T-helper 17 cell (primary cell): ENCODE measurements at places on chromosomes 5 and 9.
A peak's percentile ranks its signal among the peaks of the same experiment; 100 is the strongest.

- peaks cover 70% of the 10 kb centered on the region for H3K27me3 ChIP-seq
- no peak overlapping the region for H3K27ac ChIP-seq
- no peak overlapping the region for H3K4me3 ChIP-seq
These were observed 53.5 kb upstream of the FCN1 start for GRCh38 chr9:134971196-134971595.

DNA sequence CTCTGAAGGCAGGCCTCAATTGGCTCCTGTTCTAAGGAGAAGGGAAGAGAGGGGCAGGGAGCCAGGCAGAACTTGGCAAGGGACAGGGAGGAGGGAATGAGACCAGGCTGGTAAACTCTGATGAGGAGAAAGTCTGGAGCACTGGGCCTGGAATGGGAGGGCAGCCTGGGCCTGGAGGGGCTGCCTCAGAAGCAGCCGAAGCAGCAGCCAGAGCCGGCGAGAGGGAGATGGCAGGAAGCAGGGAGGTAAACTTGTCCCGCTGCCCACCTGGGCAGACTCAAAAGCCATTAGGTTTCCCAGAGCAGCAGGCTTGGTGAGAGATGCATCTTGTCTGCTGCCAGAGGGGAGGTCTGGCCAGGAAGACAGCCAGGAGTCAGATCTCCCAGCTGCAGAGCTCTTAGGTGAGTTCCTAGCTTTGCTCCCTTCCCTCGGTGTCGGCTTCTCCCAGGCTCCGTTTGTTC, 37.0 kb upstream of the CRB2 start:
- no peak overlapping the region for H3K4me3 ChIP-seq
- no peak overlapping the region for H3K27ac ChIP-seq
- no peaks in the 10 kb centered on the region for H3K36me3 ChIP-seq
- DNase-seq = no peak
- H3K4me1 ChIP-seq = peaks cover 24% of the 10 kb centered on the region
- no peaks in the 10 kb centered on the region for H3K27me3 ChIP-seq

DNA sequence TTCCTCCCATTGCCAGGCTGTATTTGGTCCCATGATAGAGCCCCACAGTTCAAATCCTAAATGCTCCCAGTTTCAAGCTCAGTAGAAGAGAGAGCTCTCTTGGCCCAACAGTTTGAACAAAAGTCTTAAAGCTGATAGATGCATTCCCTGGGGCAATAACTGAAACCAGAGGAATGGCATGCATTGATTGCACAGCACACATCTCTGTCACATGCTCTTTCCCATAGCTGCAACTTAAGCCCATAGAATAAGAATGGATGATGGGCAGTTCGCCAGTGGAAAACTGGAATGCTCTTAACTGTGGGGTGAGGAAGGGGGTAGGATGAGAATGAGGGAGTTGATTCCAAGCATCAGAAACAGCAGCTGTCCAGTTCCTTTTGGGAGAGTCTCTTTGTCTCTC, 1942.4 kb upstream of the WWC1 start:
- no peak for DNase-seq
- H3K27me3 ChIP-seq = no peaks in the 10 kb centered on the region
- H3K27ac ChIP-seq = no peak overlapping the region
- no peaks in the 10 kb centered on the region for H3K36me3 ChIP-seq
- H3K4me3 ChIP-seq = no peak overlapping the region
- no peaks in the 10 kb centered on the region for H3K4me1 ChIP-seq

DNA sequence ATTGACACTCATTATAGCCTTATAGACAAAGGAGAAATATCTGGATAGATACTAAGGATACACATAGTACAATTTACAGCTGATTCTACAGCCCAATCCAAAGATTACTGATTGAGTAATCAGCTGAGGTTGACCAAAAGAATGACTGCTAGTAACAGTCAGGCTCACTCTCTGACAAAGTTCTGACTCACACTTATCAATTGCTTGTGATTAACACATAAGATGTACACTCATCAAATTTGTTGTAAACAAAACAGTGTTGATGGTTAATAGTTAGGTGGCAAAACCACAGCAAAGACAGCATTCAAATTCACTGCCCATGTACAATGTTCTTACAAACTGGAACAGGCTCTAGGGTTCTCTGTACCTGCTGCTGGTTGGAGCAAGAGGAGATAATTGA, 422.7 kb downstream of the TLE1 start:
- H3K27ac ChIP-seq = no peak overlapping the region
- H3K4me1 ChIP-seq = no peaks in the 10 kb centered on the region
- no peak for DNase-seq

GRCh38 chr5:177620560-177620959, 20.6 kb downstream of the B4GALT7 start:
- H3K27ac ChIP-seq = no peak overlapping the region
- peaks cover 2% of the 10 kb centered on the region for H3K4me1 ChIP-seq
- H3K36me3 ChIP-seq = peaks cover 5% of the 10 kb centered on the region
- DNase-seq = no peak

GRCh38 chr5:163303718-163304117, 133.7 kb upstream of the CCNG1 start:
- DNase-seq = no peak
- peaks cover 25% of the 10 kb centered on the region for H3K27me3 ChIP-seq
- no peaks in the 10 kb centered on the region for H3K4me1 ChIP-seq
- H3K27ac ChIP-seq = no peak overlapping the region
- H3K36me3 ChIP-seq = peaks cover 2% of the 10 kb centered on the region
- no peak overlapping the region for H3K4me3 ChIP-seq

GRCh38 chr5:60349891-60350415, 350.0 kb downstream of the DEPDC1B start:
- no peaks in the 10 kb centered on the region for H3K27me3 ChIP-seq
- no peaks in the 10 kb centered on the region for H3K36me3 ChIP-seq
- H3K4me1 ChIP-seq = no peaks in the 10 kb centered on the region
- no peak overlapping the region for H3K4me3 ChIP-seq
- no peak for DNase-seq

DNA sequence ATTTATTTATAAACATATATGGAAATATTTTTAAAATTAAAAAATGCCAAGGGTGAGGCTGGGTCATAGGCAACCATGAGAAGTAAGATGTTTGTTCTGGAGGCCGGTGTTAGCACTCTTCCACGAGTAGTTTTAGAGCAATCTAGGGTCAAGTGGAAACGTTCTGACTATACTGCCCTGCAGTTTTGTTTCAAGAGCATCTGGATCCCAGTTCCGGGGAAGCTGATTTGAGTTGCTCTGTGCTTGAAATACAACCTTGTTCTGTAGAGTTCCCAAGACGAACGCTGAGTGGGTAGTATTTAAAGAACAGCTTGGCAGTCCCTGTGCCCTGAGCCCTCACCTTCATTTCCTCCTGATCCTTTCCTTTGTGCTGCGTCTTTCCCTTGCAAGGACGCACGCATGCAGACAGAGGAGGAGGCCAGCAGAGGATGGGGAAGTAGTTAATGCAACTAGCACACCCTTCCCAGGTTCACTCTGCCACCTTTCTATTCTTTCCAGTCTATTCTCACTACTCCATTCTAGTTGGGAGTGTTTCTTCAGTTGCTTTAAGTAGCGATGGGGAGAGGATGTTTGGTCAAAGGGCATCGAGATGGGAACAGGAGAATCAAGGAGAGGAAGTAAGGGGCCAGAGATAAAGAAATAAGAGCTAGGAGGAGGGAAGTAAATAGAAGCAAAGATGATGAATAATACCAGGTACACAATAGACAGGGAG, 68.3 kb upstream of the ZSWIM6 start:
- DNase-seq = no peak
- no peak overlapping the region for H3K4me3 ChIP-seq
- peaks cover 7% of the 10 kb centered on the region for H3K36me3 ChIP-seq
- H3K4me1 ChIP-seq = peaks cover 9% of the 10 kb centered on the region
- peaks cover 40% of the 10 kb centered on the region for H3K27me3 ChIP-seq
- no peak overlapping the region for H3K27ac ChIP-seq

- no peaks in the 10 kb centered on the region for H3K27me3 ChIP-seq
- H3K4me3 ChIP-seq = no peak overlapping the region
- DNase-seq = no peak
- H3K4me1 ChIP-seq = peaks cover 17% of the 10 kb centered on the region
- peak overlapping the region; percentile 92 for H3K27ac ChIP-seq
- peaks cover 22% of the 10 kb centered on the region for H3K36me3 ChIP-seq
These were observed 15.4 kb downstream of the CD74 start for GRCh38 chr5:150397146-150397781.

GRCh38 chr9:20499013-20499412, 123.3 kb downstream of the MLLT3 start:
- no peak for DNase-seq
- no peak overlapping the region for H3K4me3 ChIP-seq
- no peaks in the 10 kb centered on the region for H3K27me3 ChIP-seq
- H3K27ac ChIP-seq = no peak overlapping the region

- no peaks in the 10 kb centered on the region for H3K36me3 ChIP-seq
These were observed 25.8 kb downstream of the ADAMTSL2 start for GRCh38 chr9:133560311-133560710.

- H3K4me3 ChIP-seq = no peak overlapping the region
- peaks cover 39% of the 10 kb centered on the region for H3K27me3 ChIP-seq
- H3K4me1 ChIP-seq = no peaks in the 10 kb centered on the region
- no peak for DNase-seq
- H3K36me3 ChIP-seq = peaks cover 3% of the 10 kb centered on the region
- no peak overlapping the region for H3K27ac ChIP-seq
These were observed 10.6 kb downstream of the LAMC3 start for GRCh38 chr9:131019388-131020239.

DNA sequence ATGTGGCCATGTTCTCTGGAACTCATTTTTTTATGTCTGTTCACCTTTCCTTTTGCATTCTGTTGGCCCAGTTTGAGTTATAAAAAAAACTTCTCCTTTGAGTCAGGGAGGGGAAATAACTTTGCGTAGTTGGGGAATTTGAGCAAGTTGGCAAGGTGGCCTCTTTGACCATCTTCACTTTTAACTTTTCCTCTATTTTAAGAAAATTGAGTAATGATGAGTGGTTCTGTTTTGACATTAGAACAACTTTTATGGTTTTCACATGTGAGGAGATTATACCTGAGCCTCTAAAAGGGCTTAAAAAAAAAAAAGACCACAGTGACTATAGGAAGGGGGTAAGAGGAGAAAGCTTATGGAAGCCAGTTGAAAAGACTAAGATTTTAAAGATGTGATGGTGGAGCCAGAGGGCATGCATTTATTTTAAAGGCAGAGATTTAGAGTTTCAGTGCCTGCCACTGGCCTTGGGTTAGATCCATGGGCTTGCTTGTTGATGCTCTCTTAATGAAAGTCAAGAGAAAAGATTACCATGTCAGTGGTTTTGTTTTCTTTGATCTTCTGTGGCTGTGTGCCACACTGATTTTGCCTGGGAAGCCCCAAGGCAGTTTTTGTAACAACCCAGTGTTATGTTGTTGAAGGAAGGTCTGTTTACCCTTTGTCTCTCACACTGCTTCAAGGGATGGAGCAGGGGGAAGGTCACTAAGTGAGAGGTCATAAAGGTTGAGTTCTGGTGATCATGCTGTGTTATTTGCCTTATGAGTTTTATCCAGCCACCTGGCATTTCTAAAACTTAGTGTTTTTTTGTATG, 219.7 kb upstream of the CD180 start:
- DNase-seq = no peak
- H3K27ac ChIP-seq = peak overlapping the region; percentile 41
- H3K4me3 ChIP-seq = no peak overlapping the region

GRCh38 chr5:118952992-118953651, 35.2 kb downstream of the DTWD2 start:
- no peaks in the 10 kb centered on the region for H3K27me3 ChIP-seq
- H3K4me3 ChIP-seq = no peak overlapping the region
- no peak for DNase-seq
- H3K4me1 ChIP-seq = peaks cover 9% of the 10 kb centered on the region

GRCh38 chr5:167731951-167732350, 559.5 kb upstream of the WWC1 start:
- H3K27ac ChIP-seq = no peak overlapping the region
- DNase-seq = no peak
- no peaks in the 10 kb centered on the region for H3K36me3 ChIP-seq

DNA sequence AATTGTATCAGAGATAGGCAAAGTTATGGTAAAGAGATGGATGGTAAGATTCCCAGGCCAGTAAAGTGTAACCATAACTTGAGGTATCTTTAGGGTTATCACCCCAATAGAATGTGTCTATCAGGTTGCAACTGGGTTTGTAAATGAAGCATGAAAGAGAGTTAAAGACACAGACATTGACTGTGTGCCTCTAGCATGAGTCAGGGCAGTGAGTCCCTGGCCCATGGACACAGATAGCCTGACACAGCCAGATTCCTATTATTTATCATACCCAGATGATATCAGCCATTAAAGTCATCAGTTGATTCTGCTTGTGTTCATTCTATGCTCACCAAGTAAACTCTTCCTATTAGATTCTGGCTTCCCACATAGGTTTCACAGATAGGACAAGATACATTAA, 33.5 kb upstream of the SNAPC3 start:
- no peaks in the 10 kb centered on the region for H3K4me1 ChIP-seq
- DNase-seq = no peak
- no peak overlapping the region for H3K27ac ChIP-seq
- no peaks in the 10 kb centered on the region for H3K27me3 ChIP-seq
- H3K4me3 ChIP-seq = no peak overlapping the region

- H3K4me1 ChIP-seq = peaks cover 4% of the 10 kb centered on the region
- peaks cover 6% of the 10 kb centered on the region for H3K27me3 ChIP-seq
- no peak for DNase-seq
- H3K27ac ChIP-seq = no peak overlapping the region
These were observed 22.0 kb upstream of the NIPBL start for GRCh38 chr5:36854402-36855140.

- no peak overlapping the region for H3K27ac ChIP-seq
- no peak for DNase-seq
- H3K36me3 ChIP-seq = no peaks in the 10 kb centered on the region
- no peak overlapping the region for H3K4me3 ChIP-seq
- H3K27me3 ChIP-seq = peaks cover 31% of the 10 kb centered on the region
These were observed 10.3 kb upstream of the CRHBP start for GRCh38 chr5:76942581-76942980.

DNA sequence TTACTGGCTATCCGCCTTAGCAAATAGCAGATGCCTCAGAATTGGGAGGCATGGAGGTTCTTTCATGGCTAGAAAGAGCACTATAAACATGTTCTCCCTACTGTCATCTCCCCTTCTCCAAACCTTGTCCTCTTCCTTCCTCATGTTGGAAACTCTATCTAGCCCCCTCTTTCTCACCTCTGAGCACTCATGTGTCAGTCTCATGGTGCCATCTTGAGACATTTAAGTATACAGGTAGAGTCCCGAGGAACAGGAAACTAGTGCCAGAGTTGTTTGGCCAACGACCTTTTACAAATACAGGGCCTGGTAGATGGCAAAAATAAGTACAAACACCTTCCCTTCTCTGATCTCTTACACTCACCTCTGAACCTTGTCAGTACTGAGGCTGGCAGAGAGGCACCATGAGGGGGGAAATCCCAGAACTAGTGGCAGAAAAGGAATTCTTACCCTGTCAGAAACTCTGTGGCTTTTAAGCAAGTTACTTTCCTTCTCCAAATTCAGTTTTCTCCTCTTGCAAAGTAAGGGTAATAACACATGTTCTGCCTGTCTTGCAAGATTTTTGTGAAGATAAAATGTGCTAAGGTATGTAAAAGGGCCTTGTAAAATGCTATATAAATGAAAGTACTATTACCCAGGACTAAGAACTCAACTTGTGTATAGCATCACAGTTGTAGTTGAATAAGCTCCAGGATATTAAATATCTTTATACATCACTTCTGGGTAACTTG, 94.1 kb upstream of the SNX2 start:
- H3K4me3 ChIP-seq = no peak overlapping the region
- H3K27me3 ChIP-seq = peaks cover 17% of the 10 kb centered on the region
- H3K36me3 ChIP-seq = peaks cover 2% of the 10 kb centered on the region

- no peaks in the 10 kb centered on the region for H3K4me1 ChIP-seq
- H3K27ac ChIP-seq = no peak overlapping the region
- H3K36me3 ChIP-seq = peaks cover 2% of the 10 kb centered on the region
- no peak for DNase-seq
These were observed 295.5 kb upstream of the EFNA5 start for GRCh38 chr5:107966201-107966600.
